ENCODE measurements at places on chromosomes 12 and 14.

DNA sequence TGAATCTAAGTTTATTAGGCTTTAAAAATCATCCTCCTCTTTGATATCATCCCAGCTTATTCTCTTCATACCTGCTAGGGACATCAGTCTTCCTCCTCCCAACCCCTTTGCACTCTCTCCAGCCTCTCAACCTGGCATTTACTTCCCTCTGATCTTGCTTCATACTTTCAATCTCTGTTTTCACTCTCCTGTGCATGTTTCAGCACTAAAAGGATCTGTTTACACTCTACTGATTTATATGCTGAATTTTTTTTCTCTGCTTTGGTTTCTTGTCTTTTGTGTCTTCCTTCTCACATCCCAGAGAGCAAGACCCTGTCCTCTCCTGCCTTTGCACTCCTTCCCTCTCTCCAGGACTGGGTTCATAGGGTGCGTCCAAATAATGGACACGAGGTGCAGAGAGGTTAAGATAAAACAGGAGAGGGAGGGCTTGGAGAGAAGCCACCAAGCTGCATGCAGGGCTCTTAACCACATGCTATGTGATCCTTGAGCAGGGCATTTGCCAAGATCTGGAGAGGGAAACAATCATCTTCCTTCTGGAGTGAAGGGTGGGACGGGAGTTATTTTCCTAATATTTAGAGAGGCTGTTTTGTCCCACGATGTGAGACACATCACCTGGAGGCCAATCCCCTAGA is 3.0 kb upstream of the CISTR start:
- DNase-seq, result no peak

GRCh38 chr12:31265722-31266121 is 60.2 kb downstream of the SINHCAF start:
- DNase-seq, result no peak

- DNase-seq, result no peak
Observed at GRCh38 chr14:24673534-24674203, 39.7 kb upstream of the GZMB start.

GRCh38 chr12:15726878-15727150 is 62.4 kb downstream of the EPS8 start:
- DNase-seq, result no peak

DNA sequence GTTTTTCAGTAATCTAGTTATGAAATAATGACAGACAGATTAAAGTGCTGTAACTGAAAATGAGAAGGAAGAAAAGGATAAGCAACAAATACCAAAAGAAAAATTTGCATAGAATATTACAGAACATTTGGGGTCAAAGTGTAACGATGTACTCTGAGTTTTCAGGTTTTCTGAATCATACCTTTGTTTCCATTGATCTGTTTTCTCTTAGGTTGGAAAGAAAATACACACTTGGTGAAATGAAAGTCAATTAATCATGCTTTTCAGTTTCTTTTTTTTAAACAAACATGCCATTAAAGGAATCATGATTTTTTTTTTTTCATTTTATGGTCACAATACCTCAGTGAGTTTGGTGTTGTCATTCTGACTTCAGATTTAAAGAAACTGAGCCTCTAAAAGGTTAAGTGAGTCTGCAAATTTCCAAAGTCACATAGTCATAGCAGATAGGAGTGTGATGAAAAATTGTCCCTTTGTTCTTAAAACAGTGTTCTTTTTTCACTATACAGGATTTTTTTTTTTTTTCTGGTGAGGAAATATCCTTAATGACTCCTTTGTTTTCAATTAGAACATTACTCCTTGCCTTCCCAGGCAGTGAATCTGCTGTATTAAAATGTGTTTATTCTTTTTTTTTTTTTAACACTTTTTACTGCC is 35.9 kb upstream of the PZP start:
- no peak for DNase-seq
